ENCODE measurements at places on chromosomes 2 and 18. TPM values are rescaled to one million over a fixed set of nuclear protein-coding genes. Genes with fewer than 3 reads are reported as not detected.

TRPM8 gene
- not detected for total RNA-seq

FEV gene
- not detected for total RNA-seq

DNA sequence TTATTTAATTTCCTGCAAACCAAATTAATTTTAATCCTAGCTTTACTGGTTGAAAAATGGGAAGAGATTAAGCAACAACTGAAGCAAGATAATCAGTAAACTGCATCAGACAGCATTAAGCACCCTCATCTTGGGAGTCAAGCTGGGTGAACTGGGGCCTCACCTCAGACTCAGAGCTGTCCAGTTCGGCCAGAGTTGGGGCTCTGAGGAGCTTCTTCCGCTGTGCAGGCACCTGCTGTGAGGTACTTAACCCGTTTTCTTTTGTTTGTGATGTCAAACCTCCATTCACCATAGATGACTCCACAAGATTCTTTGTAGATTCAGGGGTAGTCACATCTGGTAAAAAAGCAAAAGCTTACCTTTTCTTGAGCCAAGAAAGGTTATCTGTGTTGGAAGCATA is 71.8 kb downstream of the PRELID3A start:
- no peaks in the 10 kb centered on the region for H3K27me3 ChIP-seq
- DNase-seq = no peak
- H3K36me3 ChIP-seq = peaks cover 33% of the 10 kb centered on the region
- H3K4me3 ChIP-seq = no peak overlapping the region
- H3K4me1 ChIP-seq = no peaks in the 10 kb centered on the region
- no peak overlapping the region for H3K27ac ChIP-seq

- no peaks in the 10 kb centered on the region for H3K27me3 ChIP-seq
- H3K36me3 ChIP-seq = no peaks in the 10 kb centered on the region
- peaks cover 75% of the 10 kb centered on the region for H3K4me1 ChIP-seq
- no peak overlapping the region for H3K4me3 ChIP-seq
Measured at GRCh38 chr2:33215299-33215698, 261.1 kb upstream of the RASGRP3 start.

- H3K4me1 ChIP-seq = peaks cover 14% of the 10 kb centered on the region
- no peak overlapping the region for H3K4me3 ChIP-seq
- DNase-seq = no peak
- no peaks in the 10 kb centered on the region for H3K36me3 ChIP-seq
- H3K27ac ChIP-seq = peak overlapping the region; percentile 17
Measured at GRCh38 chr2:231362555-231363184, 32.8 kb upstream of the B3GNT7 start.

GRCh38 chr2:222239091-222239490 is 59.7 kb downstream of the PAX3 start:
- DNase-seq = no peak
- H3K36me3 ChIP-seq = no peaks in the 10 kb centered on the region
- H3K4me1 ChIP-seq = peaks cover 11% of the 10 kb centered on the region
- H3K4me3 ChIP-seq = no peak overlapping the region

CABLES1 gene
- 2.7 TPM for total RNA-seq

NDC80 gene
- total RNA-seq = 0.55 TPM

- H3K4me1 ChIP-seq = peaks cover 48% of the 10 kb centered on the region
- no peak for DNase-seq
- no peak overlapping the region for H3K27ac ChIP-seq
- H3K4me3 ChIP-seq = no peak overlapping the region
- H3K36me3 ChIP-seq = no peaks in the 10 kb centered on the region
Measured at GRCh38 chr2:45699032-45699658, 47.7 kb downstream of the PRKCE start.

DNA sequence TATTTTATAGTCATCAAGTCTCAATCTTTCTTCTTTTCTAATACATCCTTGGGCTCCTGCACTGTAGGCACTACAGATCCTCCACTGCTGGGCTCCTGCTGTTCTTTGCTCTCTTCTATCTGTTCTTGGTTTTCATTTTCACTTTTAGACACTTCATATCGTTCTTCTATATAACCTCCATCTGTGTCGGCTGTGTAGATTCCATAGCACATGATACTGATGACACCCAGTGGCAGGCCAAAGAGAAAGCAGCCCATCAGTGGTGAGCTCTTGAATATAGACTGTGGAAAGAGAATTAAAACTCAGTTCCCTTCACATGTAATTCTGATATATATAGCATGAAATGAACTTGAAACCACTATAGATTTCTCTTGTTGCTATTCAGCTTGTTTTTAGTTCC is 38.0 kb downstream of the TMX3 start:
- no peak for DNase-seq
- H3K36me3 ChIP-seq = peaks cover 66% of the 10 kb centered on the region
- no peak overlapping the region for H3K4me3 ChIP-seq
- H3K4me1 ChIP-seq = no peaks in the 10 kb centered on the region
- no peaks in the 10 kb centered on the region for H3K27me3 ChIP-seq
- H3K27ac ChIP-seq = no peak overlapping the region

GRCh38 chr2:74031221-74031620 is 46.5 kb downstream of the TET3 start:
- DNase-seq = no peak
- no peak overlapping the region for H3K4me3 ChIP-seq
- no peak overlapping the region for H3K27ac ChIP-seq
- H3K27me3 ChIP-seq = no peaks in the 10 kb centered on the region
- H3K4me1 ChIP-seq = peaks cover 28% of the 10 kb centered on the region

DNA sequence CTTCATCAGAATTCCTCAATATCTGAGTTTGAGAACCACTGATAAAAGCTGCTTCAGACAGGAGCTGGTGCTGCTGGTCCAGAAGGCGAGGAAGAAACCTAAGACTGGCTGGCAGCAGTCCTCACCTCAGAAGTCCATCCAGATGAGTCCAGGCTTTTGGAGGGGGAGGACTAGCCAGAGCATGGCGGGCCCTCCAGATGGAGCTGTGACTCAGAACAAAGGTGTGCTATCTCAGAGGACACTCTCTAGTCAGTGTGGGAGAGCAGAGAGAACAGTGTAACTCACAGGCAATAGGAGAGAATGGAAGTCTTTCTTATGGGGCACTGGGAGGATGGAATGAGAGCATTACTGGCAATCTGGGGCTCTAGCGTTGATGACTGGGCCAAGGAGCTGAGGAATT is 191.4 kb downstream of the NYAP2 start:
- H3K27ac ChIP-seq = no peak overlapping the region
- H3K4me3 ChIP-seq = no peak overlapping the region
- H3K36me3 ChIP-seq = no peaks in the 10 kb centered on the region
- DNase-seq = no peak
- no peaks in the 10 kb centered on the region for H3K4me1 ChIP-seq
- H3K27me3 ChIP-seq = no peaks in the 10 kb centered on the region

DNA sequence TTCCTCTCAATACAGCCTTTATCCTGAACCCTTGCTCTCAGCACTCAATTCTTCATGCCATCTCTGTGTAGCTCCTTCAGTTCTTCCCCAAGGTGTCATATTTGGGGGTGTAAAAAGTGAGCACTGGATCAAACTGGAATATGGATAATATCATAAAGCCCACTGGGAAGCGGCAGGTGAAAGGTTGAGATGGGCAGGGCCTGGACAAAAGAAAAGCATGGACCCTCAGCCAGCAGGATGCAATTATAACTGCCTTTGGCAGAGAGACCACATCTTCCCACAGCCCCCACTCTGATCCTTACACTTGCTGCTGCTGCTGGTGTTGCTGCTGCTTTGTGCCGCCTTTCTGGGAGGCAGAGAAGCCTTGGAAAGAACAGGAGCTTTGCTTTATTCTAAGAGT is 31.2 kb upstream of the STPG4 start:
- H3K4me3 ChIP-seq = no peak overlapping the region
- no peaks in the 10 kb centered on the region for H3K27me3 ChIP-seq
- H3K27ac ChIP-seq = no peak overlapping the region
- DNase-seq = no peak
- no peaks in the 10 kb centered on the region for H3K4me1 ChIP-seq

DNA sequence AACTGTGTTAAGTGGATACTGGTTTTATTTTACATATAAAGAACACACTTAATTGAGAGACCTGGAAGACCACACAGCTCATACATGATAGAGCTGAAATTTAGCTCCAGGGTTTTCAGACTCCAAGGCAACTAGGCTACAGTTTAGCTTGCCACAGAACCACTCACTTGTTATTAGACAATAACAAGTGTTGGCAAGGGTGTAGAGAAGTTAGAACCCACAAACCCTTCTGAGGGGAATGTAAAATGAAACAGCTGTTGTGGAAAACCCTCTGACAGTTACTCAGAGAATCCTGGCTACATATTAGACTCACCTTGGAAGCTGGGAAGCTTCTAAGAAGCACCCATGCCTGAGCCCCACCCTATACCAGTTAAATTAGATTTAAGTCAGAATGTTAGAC is 75.3 kb downstream of the MAP3K20 start:
- peaks cover 4% of the 10 kb centered on the region for H3K36me3 ChIP-seq
- DNase-seq = no peak
- no peak overlapping the region for H3K4me3 ChIP-seq
- no peaks in the 10 kb centered on the region for H3K27me3 ChIP-seq
- H3K27ac ChIP-seq = no peak overlapping the region

NPHP1 gene
- 5.4 TPM for total RNA-seq

GPR45 gene
- not detected for total RNA-seq

GRCh38 chr2:844715-845114 is 105.9 kb upstream of the SNTG2 start:
- H3K27me3 ChIP-seq = peaks cover 58% of the 10 kb centered on the region
- H3K27ac ChIP-seq = no peak overlapping the region
- H3K4me3 ChIP-seq = no peak overlapping the region
- no peaks in the 10 kb centered on the region for H3K4me1 ChIP-seq
- no peaks in the 10 kb centered on the region for H3K36me3 ChIP-seq

KLHL30 gene
- 17.3 TPM for total RNA-seq

Measured in left ventricle myocardium inferior (tissue), 1 donor.